ENCODE measurements at places on chromosomes 13 and 19. TPM values are rescaled to one million over a fixed set of nuclear protein-coding genes. Genes with fewer than 3 reads are reported as not detected.

DNA sequence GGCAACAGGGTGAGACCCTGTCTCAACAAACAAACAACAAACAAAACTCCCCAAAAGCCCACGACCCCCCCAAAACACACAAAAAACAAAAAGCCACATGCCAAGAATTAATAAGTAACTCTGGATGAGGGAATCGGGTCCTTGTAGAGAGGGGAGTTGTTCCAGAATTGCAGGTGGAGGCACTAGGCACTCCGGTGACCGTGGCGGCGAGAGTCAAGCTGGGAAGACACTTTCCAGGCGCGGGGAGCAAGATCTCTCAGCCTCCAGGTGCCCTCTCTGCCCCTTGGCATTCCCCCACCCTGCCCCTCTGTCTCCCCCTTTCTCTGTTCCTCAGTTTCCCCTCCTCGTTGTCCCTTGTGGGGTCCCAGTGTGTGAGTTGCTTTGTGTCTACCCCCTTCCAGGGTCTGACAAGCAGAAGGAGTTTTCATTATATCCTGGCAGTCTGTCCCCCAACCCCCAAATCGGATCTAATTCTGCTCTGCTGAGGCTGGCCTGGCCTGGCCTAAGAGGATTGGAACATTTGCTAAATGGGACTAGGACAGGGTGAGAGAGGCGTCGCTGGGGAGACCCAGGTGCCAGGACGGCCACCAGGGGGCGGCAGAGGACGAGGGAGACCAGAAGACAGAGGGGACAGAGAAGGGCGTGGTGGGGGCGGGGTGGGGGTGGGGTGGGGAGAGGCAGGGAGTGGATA, 8.3 kb upstream of the CRX start:
- DNase-seq = peak; percentile 58
- no peak overlapping the region for H3K27ac ChIP-seq
- H3K4me3 ChIP-seq = no peak overlapping the region

- H3K4me1 ChIP-seq = no peaks in the 10 kb centered on the region
- H3K27me3 ChIP-seq = no peaks in the 10 kb centered on the region
- DNase-seq = no peak
- no peaks in the 10 kb centered on the region for H3K36me3 ChIP-seq
Observed at GRCh38 chr13:89748716-89749115, 1598.8 kb upstream of the MIR17HG start.

GRCh38 chr13:39818953-39819352, 163.5 kb downstream of the COG6 start:
- H3K36me3 ChIP-seq = no peaks in the 10 kb centered on the region
- H3K27me3 ChIP-seq = no peaks in the 10 kb centered on the region
- H3K4me3 ChIP-seq = no peak overlapping the region

Gene FGF22
- 1.9 TPM for total RNA-seq

DNA sequence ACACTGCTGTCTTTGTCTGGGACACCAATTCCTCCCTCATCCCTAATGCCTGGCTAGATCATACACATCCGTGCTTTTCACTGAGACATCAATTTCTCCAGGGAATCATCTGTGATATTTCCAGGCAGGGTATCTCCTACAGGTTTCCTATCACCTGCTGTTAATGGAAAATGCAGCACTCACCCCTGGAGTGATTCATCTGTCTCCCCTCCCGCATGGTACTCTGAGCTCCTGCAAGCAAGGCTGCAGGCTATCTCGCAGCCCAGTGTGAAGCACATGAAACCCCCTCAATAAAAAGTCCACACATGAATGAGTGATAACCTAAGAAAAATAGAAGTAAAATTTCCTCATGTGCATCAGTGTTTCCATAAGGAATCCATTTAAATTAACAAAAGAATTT, 38.5 kb downstream of the SERTM1 start:
- no peaks in the 10 kb centered on the region for H3K27me3 ChIP-seq
- H3K4me1 ChIP-seq = no peaks in the 10 kb centered on the region
- H3K27ac ChIP-seq = no peak overlapping the region
- no peaks in the 10 kb centered on the region for H3K36me3 ChIP-seq

Gene TINCR
- 1.4 TPM for total RNA-seq

DNA sequence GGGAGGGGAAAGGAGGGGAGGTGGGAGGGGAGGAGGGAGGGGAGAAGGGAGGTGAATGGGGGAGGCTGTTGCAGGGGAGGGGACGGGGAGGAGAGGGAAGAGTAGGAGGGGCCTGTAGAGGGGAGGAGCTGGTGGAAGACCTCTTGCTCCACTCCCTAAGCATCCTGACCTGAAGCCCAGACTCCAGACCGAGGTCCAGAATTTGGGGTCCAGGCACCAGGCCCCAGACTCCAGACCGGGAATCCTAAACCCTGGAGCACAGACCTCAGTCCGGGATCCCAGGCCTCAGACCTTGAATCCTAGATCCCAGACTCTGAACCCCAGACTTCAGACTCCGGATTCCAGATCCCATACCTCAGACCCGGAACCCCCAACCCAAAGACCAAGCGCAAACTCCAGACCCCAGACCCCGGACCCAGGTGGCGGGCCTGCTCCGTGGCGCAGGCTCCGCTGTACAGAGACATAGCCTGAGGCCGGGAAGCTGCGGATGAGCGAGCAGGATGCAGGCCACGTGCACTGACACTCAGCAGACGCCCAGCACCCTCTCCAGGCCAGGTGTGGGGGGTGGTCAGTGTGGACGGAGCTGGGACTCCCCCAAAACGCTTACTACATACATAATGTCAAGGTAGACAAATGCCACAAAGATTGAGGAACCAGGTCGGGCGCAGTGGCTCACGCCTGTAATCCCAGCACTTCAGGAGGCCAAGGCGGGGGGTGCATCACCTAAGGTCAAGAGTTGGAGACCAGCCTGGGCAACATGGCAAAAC, 710 bp upstream of the BTBD2 start:
- DNase-seq = peak; percentile 43
- H3K27me3 ChIP-seq = no peaks in the 10 kb centered on the region
- H3K4me3 ChIP-seq = no peak overlapping the region
- H3K27ac ChIP-seq = peak overlapping the region; percentile 18
- H3K36me3 ChIP-seq = no peaks in the 10 kb centered on the region

DNA sequence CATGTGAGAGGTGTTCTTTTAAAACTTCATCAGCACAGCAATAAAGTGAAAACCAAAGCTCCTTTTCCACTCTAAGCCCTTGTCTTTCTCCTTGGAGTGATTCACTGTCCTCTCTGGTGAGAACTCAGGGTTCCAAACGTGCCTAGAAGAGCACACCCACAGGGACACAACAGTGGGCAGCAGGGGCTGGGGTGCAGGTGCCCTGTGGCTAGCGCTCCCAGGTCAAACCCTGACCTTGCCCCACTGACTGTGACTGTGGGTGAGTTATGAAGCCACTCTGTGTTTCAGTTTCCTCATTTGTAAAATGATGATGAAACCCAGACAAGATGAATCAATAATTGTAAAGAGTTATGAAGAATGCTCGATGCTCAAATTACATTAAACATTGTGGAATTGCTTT, 37.6 kb upstream of the IGFL1 start:
- peaks cover 5% of the 10 kb centered on the region for H3K27me3 ChIP-seq
- DNase-seq = no peak
- no peak overlapping the region for H3K27ac ChIP-seq
- no peaks in the 10 kb centered on the region for H3K4me1 ChIP-seq
- H3K36me3 ChIP-seq = no peaks in the 10 kb centered on the region

DNA sequence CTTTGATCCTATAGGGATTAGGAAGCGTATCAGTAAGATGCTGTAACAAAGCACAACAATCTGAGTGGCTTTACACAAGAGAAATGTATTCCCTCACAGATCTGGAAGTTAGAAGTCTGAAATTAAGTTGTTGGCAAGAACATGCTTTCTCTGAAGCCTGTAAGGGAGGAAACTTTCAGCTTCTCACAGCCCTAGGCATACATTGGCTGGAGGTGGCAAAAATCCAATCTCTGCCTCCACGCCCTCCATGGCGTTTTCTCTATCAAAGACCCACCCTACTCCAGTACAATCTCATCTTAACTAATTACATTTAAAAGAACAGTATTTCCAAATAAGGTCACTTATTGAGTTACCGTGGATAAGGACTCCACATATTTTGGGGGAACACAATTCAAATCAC, 211.9 kb downstream of the TDRD3 start:
- H3K27me3 ChIP-seq = no peaks in the 10 kb centered on the region
- H3K27ac ChIP-seq = no peak overlapping the region
- H3K4me3 ChIP-seq = no peak overlapping the region

DNA sequence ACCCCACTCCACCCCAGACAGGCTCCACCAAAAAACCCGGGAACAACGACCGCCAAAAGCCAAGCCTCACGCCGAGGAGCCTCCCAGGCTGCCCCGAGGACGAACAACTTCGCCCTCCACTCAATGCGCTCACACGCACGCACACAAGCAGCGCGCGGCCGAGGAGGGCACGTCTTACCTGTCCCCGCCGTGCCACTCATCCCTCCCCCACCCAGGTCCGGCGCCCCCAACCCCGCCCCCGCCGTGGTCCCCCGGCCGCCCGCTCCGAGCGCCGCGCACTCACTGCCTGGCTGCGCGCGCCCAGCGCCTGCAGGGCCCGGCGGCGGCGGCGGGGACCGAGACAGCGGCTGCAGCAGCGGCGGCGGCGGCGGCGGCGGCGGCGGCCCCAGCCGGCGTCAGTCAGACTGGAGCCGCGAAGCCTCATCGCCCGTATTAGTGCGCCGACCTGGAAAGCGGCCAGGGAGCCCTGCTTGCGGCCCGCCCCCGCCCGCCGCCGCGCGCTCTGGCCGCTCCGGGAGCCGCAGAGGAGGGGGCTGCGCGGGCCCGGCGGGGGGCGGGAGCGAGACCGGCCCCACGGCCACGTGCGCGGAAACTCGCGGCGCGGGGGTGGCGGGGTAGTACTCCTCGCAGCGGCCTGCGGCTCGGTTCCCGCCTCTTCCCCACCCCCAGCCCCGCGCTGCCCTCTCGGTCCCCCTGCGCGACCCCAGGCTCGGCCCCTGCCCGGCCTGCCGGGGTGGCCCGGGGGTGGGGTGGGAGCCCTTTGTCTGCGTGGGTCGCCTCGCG, at the start of gene SMAD9:
TSS of gene SMAD9 (minus strand) at position 406 of the 783 bp plus-strand sequence. CDS start 40,549 bp downstream, outside the sequence.
- DNase-seq = no peak
- no peak within 1 kb of the TSS for H3K4me3 ChIP-seq
- H3K27ac ChIP-seq = no peak within 1 kb of the TSS
- H3K36me3 ChIP-seq = no peaks in the 10 kb centered on the region

GRCh38 chr19:15423130-15423529, 4.3 kb upstream of the AKAP8L start:
- peaks cover 39% of the 10 kb centered on the region for H3K36me3 ChIP-seq
- H3K27ac ChIP-seq = no peak overlapping the region
- peaks cover 10% of the 10 kb centered on the region for H3K4me1 ChIP-seq
- DNase-seq = no peak

- H3K27ac ChIP-seq = no peak overlapping the region
- H3K27me3 ChIP-seq = peaks cover 19% of the 10 kb centered on the region
- peaks cover 11% of the 10 kb centered on the region for H3K4me1 ChIP-seq
- H3K36me3 ChIP-seq = no peaks in the 10 kb centered on the region
- DNase-seq = no peak
- no peak overlapping the region for H3K4me3 ChIP-seq
Observed at GRCh38 chr13:27977476-27978300, 8.6 kb upstream of the CDX2 start.

- no peaks in the 10 kb centered on the region for H3K36me3 ChIP-seq
- H3K4me3 ChIP-seq = no peak overlapping the region
- peaks cover 59% of the 10 kb centered on the region for H3K4me1 ChIP-seq
- no peak for DNase-seq
Observed at GRCh38 chr13:73900591-73900990, 233.6 kb downstream of the KLF12 start.

GRCh38 chr13:49265822-49266221, 18.1 kb downstream of the CDADC1 start:
- H3K27me3 ChIP-seq = no peaks in the 10 kb centered on the region
- no peak for DNase-seq
- no peak overlapping the region for H3K27ac ChIP-seq
- H3K4me1 ChIP-seq = no peaks in the 10 kb centered on the region
- H3K4me3 ChIP-seq = no peak overlapping the region

DNA sequence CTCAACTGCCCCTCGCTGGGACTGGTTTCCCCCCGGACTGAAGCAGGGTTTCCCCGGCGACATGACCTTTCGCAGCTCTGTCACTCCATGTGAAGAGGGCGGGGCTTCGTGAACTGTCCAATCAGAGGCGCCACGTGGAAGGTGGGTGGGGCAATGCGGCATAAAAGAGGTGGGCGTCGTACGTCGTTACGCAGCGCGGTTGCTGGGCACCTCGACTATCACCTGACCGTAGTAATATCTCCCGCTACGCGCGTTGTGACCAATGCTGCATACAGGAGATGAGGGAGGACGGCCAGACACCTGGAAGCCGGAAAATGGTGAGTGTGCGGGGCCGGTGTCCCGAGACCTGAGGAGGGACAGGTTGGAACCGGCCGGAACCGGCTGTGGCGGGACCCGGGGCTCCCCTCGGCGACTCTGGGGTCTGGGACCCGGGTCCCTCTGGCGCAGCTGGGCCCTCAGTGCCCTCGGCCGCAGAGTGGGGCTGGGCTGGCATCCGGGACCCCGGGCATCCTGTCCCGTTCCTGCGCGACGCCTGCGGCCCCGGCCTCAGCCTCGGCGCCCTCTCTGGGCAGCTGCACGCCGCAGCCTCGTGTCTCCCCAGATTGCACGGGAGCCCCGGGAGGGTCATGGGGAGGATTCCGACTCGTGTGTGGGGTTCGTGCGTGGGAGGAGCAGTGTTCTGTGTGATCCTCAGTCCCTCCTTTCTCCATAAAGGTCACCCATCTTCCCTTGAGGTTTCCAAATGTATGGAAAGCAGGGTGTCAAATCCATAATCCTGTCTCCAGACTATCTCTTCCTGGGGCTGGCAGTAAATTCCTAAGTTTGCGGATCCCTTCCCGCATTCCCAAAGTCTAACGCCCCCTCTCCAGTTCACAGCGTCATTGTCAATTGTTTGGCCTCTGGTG, 32.2 kb downstream of the ZNF136 start:
- no peak overlapping the region for H3K27ac ChIP-seq

GRCh38 chr13:113166681-113167080, 8.2 kb downstream of the PROZ start:
- H3K4me3 ChIP-seq = no peak overlapping the region
- no peak overlapping the region for H3K27ac ChIP-seq
- H3K36me3 ChIP-seq = no peaks in the 10 kb centered on the region
- H3K27me3 ChIP-seq = no peaks in the 10 kb centered on the region
- no peak for DNase-seq

Gene CLEC4M
- total RNA-seq = not detected

- no peak for DNase-seq
- no peak overlapping the region for H3K27ac ChIP-seq
- H3K36me3 ChIP-seq = no peaks in the 10 kb centered on the region
- no peaks in the 10 kb centered on the region for H3K4me1 ChIP-seq
Observed at GRCh38 chr13:24063281-24063877, 97.1 kb upstream of the SPATA13 start.

- H3K27me3 ChIP-seq = no peaks in the 10 kb centered on the region
- H3K27ac ChIP-seq = peak overlapping the region; percentile 4
- no peaks in the 10 kb centered on the region for H3K36me3 ChIP-seq
Observed at GRCh38 chr13:40490086-40490758, 176.2 kb downstream of the FOXO1 start.

Gene KLK14
- not detected for total RNA-seq
